ENCODE measurements at places on chromosomes 6 and 20. TPM values are rescaled to one million over a fixed set of nuclear protein-coding genes. Genes with fewer than 3 reads are reported as not detected.

- H3K36me3 ChIP-seq: no peaks in the 10 kb centered on the region
- no peaks in the 10 kb centered on the region for H3K27me3 ChIP-seq
- H3K4me3 ChIP-seq: no peak overlapping the region
- H3K4me1 ChIP-seq: peaks cover under 1% of the 10 kb centered on the region
These were observed 117.0 kb downstream of the NFATC2 start for GRCh38 chr20:51425347-51426106.

GRCh38 chr6:137102851-137103492, 58.2 kb upstream of the IL20RA start:
- no peaks in the 10 kb centered on the region for H3K27me3 ChIP-seq
- H3K4me3 ChIP-seq: no peak overlapping the region
- no peaks in the 10 kb centered on the region for H3K36me3 ChIP-seq
- H3K4me1 ChIP-seq: no peaks in the 10 kb centered on the region

PTPRT gene
- total RNA-seq: not detected

- no peak for DNase-seq
- H3K27ac ChIP-seq: no peak overlapping the region
- peaks cover 20% of the 10 kb centered on the region for H3K36me3 ChIP-seq
- H3K4me1 ChIP-seq: no peaks in the 10 kb centered on the region
- no peaks in the 10 kb centered on the region for H3K27me3 ChIP-seq
These were observed 41.6 kb downstream of the IBTK start for GRCh38 chr6:82205930-82206392.

GRCh38 chr6:5302220-5302946, 41.1 kb downstream of the FARS2 start:
- no peaks in the 10 kb centered on the region for H3K27me3 ChIP-seq
- no peak for DNase-seq
- H3K36me3 ChIP-seq: no peaks in the 10 kb centered on the region
- H3K27ac ChIP-seq: no peak overlapping the region

- peaks cover 26% of the 10 kb centered on the region for H3K4me1 ChIP-seq
- H3K4me3 ChIP-seq: peak overlapping the region; percentile 13
- H3K27me3 ChIP-seq: no peaks in the 10 kb centered on the region
- H3K36me3 ChIP-seq: no peaks in the 10 kb centered on the region
These were observed 50.9 kb upstream of the FAM184A start for GRCh38 chr6:119129148-119129967.

DNA sequence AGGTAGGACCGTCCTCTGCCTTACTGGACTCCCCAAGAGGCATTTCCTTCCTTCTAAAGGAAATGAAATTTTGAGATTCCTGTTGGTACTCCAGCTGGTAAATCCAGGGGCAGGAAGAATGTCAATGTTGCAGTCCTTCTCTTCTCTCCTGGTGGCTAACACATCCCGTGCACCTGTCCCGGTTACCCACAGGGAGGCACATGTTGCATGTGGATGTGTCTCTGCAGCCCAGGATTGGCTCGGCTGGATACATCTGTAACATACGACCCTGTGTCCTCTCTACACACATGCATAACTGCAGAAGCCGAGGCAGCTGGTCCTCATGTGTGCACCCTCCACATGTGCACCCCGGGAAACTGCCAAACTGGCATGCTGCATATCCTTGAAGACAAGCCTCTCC, 1.3 kb upstream of the LRFN2 start:
- H3K4me1 ChIP-seq: no peaks in the 10 kb centered on the region
- DNase-seq: no peak
- H3K27me3 ChIP-seq: peaks cover 26% of the 10 kb centered on the region
- no peak overlapping the region for H3K27ac ChIP-seq
- no peaks in the 10 kb centered on the region for H3K36me3 ChIP-seq
- no peak overlapping the region for H3K4me3 ChIP-seq

SLC22A3 gene
- total RNA-seq: 0.47 TPM

TNFRSF6B gene
- total RNA-seq: 41.6 TPM

GTSF1L gene
- not detected for total RNA-seq

DNA sequence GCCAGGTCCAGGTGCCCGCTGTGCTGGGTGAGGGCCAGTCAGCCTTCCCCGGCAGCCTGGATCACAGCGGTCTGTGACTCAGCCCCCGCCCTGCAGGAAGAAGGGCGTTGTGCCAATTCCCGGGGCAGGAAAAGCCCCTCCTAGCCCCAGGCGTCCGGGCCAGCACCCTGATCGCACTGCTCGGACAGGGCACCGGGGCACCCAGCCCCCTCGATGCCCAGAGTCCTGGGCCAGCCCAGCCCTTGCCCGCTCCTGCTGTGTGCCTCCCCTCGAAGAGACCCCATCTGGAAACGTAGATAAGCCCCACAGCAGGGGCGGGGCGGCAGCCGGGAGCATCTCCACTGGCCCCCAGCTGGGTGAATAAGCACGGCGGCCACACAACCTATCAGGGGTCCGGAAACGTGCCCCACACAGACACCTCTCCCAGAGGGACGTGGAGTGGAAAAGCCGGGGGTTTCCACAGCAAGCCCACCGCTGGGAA, 9.9 kb downstream of the LAMA5 start:
- H3K36me3 ChIP-seq: peaks cover 36% of the 10 kb centered on the region
- H3K4me1 ChIP-seq: peaks cover 89% of the 10 kb centered on the region
- H3K4me3 ChIP-seq: peak overlapping the region; percentile 39
- DNase-seq: peak; percentile 82

GRCh38 chr6:39800034-39801032, 8.2 kb downstream of the DAAM2 start:
- no peak overlapping the region for H3K27ac ChIP-seq
- no peaks in the 10 kb centered on the region for H3K36me3 ChIP-seq
- peaks cover 3% of the 10 kb centered on the region for H3K4me1 ChIP-seq
- peaks cover 62% of the 10 kb centered on the region for H3K27me3 ChIP-seq

- H3K27me3 ChIP-seq: no peaks in the 10 kb centered on the region
- H3K4me1 ChIP-seq: peaks cover 30% of the 10 kb centered on the region
- no peaks in the 10 kb centered on the region for H3K36me3 ChIP-seq
- H3K27ac ChIP-seq: peak overlapping the region; percentile 98
- no peak for DNase-seq
These were observed 503.7 kb upstream of the JARID2 start for GRCh38 chr6:14742171-14742570.

NFATC2 gene
- 12.4 TPM for total RNA-seq

PPP1R16B gene
- total RNA-seq: 0.12 TPM

SLCO4A1 gene
- total RNA-seq: 162 TPM

- peak; percentile 44 for DNase-seq
- H3K27me3 ChIP-seq: no peaks in the 10 kb centered on the region
- H3K4me1 ChIP-seq: no peaks in the 10 kb centered on the region
- H3K4me3 ChIP-seq: no peak overlapping the region
- no peak overlapping the region for H3K27ac ChIP-seq
These were observed 41.7 kb downstream of the MOCS1 start for GRCh38 chr6:39892490-39893129.

DNA sequence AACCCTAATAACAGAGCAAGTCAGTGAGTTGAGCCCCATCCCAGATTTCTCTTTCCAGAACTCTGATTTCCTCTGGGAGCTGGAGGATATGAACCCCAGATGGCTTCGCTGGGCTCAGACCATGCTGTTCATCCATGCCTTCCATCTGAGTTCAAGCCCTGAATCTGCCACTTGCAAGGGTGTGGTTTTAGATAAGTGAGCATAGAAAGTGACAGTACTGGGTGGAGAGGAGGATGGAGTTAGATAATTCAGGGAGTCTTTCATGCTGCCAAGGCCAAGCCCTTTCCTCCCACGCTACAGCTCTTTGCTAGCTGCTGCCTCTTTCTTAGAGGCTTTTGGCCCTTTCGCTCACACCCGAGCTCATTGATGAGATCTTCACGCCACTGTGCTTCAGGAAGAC, 57.2 kb upstream of the MAFB start:
- H3K27me3 ChIP-seq: peaks cover 58% of the 10 kb centered on the region
- H3K4me1 ChIP-seq: no peaks in the 10 kb centered on the region
- no peak overlapping the region for H3K4me3 ChIP-seq
- no peak overlapping the region for H3K27ac ChIP-seq
- no peaks in the 10 kb centered on the region for H3K36me3 ChIP-seq

TUBB1 gene
- not detected for total RNA-seq

WFDC5 gene
- not detected for total RNA-seq

- H3K4me1 ChIP-seq: no peaks in the 10 kb centered on the region
- no peaks in the 10 kb centered on the region for H3K36me3 ChIP-seq
- H3K4me3 ChIP-seq: no peak overlapping the region
- no peak overlapping the region for H3K27ac ChIP-seq
- H3K27me3 ChIP-seq: no peaks in the 10 kb centered on the region
- no peak for DNase-seq
These were observed 118.4 kb upstream of the TRAF3IP2 start for GRCh38 chr6:111724039-111724438.

GRCh38 chr6:90611543-90612312, 24.9 kb upstream of the MAP3K7 start:
- H3K27me3 ChIP-seq: peaks cover 60% of the 10 kb centered on the region
- peak overlapping the region; percentile 56 for H3K4me3 ChIP-seq
- H3K36me3 ChIP-seq: no peaks in the 10 kb centered on the region
- no peak for DNase-seq

DNA sequence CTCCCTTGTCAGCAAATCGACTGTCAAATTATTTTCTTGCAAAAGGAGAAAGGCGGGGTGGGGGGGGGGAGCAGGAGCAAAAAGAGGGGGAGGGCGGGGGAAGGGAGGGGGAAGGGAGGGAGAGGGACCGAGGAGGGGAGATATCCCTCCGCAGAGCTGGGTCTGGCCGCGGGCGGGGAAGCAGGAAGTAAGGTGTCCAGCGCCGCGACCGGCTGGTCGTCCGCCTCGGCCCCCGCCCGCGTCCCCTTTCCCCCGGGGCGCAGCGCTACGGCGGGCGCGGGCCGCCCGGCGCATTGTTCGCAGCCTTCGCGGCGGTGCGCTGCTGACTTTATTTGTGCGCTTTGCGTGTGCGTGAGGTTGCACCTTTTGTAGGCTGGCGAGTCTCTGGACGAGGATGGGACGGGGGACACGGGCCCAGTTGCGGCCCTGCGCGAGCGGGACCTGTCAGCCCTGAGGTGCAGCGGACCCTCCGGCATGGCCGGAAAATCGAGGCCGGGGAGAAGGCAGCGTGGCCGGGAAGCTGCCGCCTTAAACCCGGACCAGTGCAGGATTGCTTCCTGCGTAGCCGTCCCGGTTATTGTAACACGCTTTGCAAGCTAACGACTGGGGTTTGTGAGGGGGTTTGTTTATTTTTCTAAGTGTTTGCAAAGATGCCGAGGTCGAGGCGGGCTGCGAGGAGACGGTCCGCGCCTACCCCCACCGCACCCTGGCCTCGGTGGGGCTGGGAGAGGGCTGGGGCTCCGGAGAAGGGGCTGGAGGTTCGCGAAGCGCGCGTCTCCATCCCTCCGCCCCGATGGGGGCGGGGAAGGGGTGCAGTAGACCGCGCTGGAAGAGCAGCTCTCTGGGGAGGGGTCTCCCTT, 675 bp upstream of the TRERF1 start:
- H3K4me1 ChIP-seq: peaks cover 21% of the 10 kb centered on the region

DNA sequence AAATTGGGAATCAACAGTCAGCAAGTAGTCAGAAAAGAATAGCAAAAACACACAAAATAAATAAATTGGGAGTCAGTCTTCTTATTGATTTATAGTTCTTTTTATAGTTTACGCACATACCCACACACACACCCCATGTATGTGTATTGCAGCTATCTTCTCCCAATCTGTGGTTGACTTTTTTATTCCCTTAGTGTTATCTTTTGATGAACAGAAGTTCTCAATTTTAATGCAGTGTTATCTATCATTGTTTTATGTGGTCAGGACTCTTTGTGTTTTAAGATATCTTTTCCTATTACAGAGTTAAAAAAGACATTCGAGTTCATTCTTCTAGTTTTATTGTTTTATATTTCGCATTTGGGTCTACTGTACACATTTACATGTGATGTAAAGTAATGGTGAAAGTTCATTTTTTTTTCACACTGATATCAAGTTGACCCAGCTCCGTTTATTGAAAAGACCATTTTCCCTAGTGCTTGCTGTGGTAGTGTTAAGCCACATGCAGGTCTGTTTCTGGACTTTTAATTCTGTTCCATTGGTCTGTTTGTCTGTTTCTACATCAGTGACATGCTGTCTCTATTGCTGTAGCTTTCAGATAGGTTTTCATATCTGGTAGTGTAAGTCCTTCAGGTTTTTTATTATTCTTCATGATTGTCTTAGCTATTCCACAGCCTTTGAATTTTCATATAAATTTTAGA, 78.4 kb downstream of the ZFAND3 start:
- peaks cover 26% of the 10 kb centered on the region for H3K4me1 ChIP-seq
- H3K27me3 ChIP-seq: no peaks in the 10 kb centered on the region
- H3K4me3 ChIP-seq: peak overlapping the region; percentile 28
- H3K27ac ChIP-seq: no peak overlapping the region
- no peak for DNase-seq

GRCh38 chr6:31952140-31952805, 6.4 kb downstream of the CFB start:
- no peaks in the 10 kb centered on the region for H3K27me3 ChIP-seq
- H3K4me3 ChIP-seq: no peak overlapping the region
- DNase-seq: peak; percentile 66
- no peak overlapping the region for H3K27ac ChIP-seq

WFDC8 gene
- total RNA-seq: not detected

Measured in PC-3 (cell line).